ENCODE measurements at places on chromosomes 5 and 9. TPM values are rescaled to one million over a fixed set of nuclear protein-coding genes. Genes with fewer than 3 reads are reported as not detected.

The CCL21 gene
- not detected for total RNA-seq

The ARID3C gene
- 0.26 TPM for total RNA-seq

- DNase-seq = no peak
Measured at GRCh38 chr9:36092509-36093215, 43.9 kb upstream of the GLIPR2 start.

DNA sequence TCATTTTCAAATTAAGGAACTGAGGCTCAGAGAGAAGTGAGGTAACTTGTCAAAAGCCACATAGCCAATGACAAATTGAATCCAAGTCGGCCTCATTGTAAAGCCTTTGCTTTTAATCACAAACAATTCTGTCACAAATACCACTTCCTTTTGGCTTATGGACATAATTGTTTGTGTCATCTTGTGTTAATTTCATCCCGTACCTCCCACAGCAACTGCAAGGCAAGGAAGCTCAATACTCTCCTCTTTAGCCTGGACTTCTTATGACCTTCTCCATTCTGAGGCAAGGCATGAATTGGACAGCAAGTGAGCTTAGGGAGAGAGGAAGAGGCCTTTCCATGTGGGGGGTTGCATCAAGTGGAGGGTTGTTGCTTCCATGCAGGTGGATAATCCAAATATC is 62.2 kb upstream of the SLC2A8 start:
- DNase-seq = no peak

GRCh38 chr5:14932902-14933469 is 61.4 kb upstream of the ANKH start:
- DNase-seq = no peak

The PCDHGB3 gene
- total RNA-seq = 0.53 TPM

The SCGB3A2 gene
- not detected for total RNA-seq

The PRLR gene
- total RNA-seq = 22.2 TPM

DNA sequence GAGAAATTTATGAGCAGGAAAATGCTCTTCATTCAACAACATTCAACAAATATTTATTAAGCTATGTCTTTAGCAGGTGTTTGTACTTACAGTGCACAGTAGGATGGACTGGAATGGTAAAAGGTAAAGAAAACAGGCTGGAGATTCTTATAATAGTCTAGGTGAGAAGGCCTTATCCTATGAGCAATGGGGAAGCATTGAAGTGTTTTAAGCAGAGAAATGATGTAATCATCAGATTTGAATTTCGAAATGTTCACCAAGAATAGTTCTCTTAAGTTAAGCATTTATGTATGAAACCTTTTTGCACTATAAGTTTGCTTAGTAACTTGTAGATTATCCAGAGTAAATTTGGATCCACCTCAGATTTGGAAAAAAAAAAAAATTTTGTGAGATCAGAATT is 209.3 kb downstream of the NR3C1 start:
- no peak for DNase-seq

GRCh38 chr5:87392170-87392569 is 20.6 kb downstream of the CCNH start:
- DNase-seq = no peak

DNA sequence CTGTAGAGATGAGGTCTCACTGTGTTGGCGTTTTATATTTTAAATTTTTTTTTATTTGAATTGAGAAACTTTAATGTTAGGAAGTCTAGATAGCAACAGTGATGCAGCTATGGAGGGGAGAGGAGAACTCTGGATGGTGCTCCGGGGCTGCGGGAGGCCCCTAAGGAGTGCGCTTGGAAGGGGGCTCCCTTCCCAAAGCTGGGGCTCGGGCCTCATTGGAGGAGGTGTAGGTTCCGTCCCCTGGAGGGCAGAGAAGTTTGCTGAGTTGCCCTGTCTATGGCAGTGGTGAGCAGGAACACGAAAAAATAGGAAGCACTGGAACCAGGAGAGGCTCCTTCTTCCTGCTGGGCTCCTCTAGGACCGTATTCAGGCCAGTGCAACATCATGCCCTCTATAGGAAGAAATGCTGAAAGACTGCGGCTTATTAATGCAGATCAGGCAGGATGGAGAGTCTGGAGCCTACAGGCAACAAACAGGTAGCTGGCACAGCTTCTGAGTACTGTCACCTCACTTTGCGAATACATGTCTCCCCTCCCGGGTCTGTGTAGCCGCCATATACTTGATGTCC is 16.1 kb downstream of the AHRR start:
- peak; percentile 87 for DNase-seq

The PGM5 gene
- 5.7 TPM for total RNA-seq

DNA sequence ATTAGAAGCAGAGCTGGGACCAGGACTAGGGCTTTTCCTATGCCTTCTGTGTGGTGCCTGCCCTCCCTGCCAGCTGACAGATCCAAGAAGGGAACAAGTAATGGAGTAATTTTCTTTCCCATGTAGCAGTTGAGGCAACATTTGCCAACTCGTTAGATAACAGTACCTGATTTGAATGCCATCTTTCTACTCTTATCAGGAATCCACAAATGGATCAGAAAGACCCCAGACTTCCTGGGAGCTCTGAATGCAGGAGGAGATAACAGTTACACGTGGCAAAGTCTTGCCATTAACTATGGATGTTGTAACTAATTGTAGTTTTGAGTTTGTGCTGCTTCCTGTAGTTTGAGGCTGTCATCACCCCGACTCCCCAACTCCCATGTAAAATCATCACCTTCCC is 39.2 kb downstream of the RCL1 start:
- DNase-seq = no peak

DNA sequence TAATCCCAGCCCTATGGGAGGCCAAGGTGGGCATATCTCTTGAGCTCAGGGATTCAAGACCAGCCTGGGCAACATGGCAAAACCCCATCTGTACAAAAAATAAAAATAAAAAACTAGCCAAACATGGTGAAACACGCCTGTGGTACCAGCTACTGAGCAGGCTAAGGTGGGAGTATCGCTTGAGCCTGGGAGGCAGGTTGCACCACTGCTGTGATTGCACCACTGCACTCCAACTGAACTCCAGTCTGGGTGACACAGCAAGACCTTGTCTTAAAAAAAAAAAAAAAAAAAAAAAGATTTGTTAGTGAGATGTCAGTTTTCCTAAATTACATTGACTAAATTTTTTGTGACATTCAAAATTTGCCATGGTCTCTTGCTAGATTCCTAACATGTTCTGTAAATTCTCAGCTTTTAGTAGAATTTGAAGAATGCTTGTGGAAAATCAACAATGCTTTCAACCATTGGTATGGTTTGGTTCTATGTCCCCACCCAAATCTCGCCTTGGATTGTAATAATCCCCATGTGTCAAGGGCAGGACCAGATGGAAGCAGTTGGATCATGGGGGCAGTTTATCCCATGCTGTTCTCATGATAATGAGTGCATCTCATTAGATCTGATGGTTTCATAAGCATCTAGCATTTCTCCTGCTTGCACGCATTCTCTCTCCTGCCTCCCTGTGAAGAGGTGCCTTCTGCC is 236.1 kb downstream of the ARRDC3 start:
- DNase-seq = no peak

GRCh38 chr5:129945774-129946270 is 41.6 kb downstream of the CHSY3 start:
- no peak for DNase-seq

The TRIP13 gene
- 43.7 TPM for total RNA-seq

GRCh38 chr5:87340716-87341115 is 72.0 kb downstream of the CCNH start:
- no peak for DNase-seq

- DNase-seq = peak; percentile 91
Measured at GRCh38 chr5:9388941-9389674, 156.8 kb downstream of the SEMA5A start.

Measured in SK-MEL-5 (cell line).